ENCODE measurements at places on chromosomes 7 and 10.

DNA sequence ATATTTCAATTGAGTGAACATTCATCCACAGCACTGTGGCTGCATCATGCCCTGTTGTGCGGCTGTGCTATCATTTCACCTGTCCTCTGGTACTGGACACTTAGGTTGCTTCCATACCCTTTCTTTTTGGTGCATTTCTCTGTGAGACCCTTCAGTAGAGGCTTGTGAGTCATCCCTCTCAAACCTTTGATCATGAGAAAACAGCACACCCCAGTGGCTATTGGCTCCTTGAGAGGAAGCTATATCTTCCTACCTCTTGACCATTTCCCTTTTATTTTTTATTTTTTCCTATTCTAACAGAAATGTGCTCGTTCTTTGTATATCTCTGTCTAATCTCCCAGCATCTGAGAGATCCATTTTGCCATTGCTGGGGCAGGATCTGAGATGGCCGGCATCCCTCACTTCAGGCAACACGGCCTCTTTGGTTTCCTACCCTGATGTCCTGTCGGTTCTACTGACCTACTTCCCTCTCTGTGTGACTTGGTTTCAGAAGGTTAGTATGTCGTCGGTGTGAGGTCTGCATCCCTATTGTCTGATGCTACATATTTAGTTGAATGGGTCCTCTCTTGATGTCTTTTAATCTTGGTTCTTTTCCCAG lies 23.8 kb upstream of the PIK3AP1 start:
- no peak for DNase-seq

- no peak for DNase-seq
These were observed 94.4 kb upstream of the INSIG1 start for GRCh38 chr7:155203059-155203881.

- no peak for DNase-seq
These were observed 83.1 kb upstream of the PIK3CG start for GRCh38 chr7:106781828-106782544.

- DNase-seq: peak; percentile 59
These were observed 327.6 kb downstream of the TNS3 start for GRCh38 chr7:47254081-47254977.

- no peak for DNase-seq
These were observed 8.8 kb upstream of the STEAP4 start for GRCh38 chr7:88315522-88315921.

DNA sequence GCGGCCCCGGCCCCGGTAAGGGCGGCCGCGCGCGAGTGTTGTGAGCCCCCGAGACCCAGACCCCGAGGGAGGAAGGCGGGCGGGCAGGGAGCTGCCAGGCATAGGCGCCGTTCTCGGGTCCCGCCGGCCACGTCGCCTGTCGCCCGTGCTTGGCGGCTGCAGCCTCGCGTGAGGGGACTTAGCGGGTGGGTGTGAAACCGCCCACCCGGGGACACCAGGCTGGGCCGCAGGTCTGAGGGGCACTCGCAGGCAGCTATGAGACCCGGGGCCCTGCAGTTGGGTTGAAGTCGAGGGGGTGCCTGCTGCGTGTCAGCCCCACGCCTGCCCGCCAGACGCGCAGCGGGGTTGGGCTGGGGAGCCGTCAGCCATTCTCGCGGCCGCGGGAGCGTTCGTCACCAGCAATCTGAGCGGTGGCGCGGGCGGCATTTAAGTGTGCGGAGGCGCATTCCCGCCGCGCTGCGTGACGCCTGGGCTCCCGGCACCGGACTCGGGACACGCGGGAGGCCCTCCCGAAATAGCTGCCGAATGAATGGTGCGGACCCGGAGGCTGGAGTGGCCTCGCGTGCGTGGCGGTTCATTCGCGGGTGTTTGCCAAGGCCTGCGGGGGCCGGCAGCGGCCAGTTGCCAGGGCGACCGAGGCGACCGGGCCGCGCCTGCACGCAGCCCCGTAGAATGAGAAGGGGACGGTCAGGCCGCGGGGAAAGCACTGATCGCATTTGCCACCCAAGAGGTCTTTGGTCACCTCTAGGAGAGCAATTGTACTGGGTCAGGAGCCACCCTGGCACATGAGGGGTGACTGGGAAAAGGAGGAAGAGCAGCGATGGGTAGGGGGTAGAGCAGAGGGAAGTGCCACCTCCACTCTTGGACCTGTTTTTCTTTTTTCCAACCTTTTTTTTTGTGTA lies 750 bp downstream of the ZNF398 start:
- peak; percentile 38 for DNase-seq

DNA sequence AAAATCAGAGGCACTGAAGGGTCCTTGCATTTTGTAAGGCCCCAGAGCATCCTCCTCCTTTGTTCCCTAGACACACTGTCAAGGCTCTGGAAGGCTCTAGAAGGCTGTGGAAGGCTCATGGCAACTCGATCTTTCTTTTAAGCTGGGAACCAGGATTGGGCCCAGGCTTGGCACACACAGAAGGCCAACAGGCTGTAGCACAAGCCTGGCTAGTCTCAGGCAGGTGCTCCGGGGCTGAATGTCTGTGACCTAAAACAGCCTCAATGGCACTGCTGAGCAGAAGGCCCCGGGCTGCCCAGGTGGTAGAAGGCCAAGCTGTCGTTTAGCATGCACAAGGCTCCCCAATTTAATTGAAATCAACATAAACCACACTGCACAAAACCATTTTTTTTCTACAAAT lies 55.7 kb downstream of the PRKAG2 start:
- no peak for DNase-seq

- DNase-seq: no peak
These were observed 19.6 kb upstream of the GTPBP4 start for GRCh38 chr10:968546-969199.

DNA sequence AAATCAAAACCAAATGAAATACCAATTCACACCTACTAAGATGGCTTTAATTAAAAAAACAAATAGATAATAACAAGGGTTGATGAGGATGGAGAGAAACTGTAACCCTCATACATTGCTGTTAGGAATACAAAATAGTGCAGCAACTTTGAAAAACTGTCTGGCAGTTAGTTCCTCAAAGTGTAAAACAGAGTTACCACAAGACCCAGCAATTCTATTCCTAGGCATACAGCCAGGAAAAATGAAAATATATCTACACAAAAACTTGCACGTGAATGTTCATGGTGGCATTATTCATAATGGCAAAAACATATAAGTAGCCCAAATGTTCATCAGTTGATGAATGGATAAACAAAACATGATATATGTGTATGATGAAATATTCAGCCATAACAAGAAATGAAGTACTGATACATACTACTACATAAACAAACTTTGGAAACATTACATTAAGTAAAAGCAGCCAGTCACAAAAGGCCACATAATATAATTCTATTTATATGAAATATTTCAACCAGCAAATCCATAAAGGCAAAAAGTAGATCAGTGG lies 83.5 kb downstream of the BRAF start:
- DNase-seq: no peak

GRCh38 chr7:146701166-146701565 lies 584.6 kb downstream of the CNTNAP2 start:
- no peak for DNase-seq

GRCh38 chr7:50502001-50502684 lies 52.0 kb upstream of the FIGNL1 start:
- DNase-seq: no peak

GRCh38 chr10:121510201-121510771 lies 88.0 kb downstream of the FGFR2 start:
- DNase-seq: no peak

GRCh38 chr7:83362871-83363550 lies 200.3 kb upstream of the PCLO start:
- no peak for DNase-seq

- DNase-seq: no peak
These were observed 83.6 kb downstream of the HTR5A start for GRCh38 chr7:155153676-155154075.

DNA sequence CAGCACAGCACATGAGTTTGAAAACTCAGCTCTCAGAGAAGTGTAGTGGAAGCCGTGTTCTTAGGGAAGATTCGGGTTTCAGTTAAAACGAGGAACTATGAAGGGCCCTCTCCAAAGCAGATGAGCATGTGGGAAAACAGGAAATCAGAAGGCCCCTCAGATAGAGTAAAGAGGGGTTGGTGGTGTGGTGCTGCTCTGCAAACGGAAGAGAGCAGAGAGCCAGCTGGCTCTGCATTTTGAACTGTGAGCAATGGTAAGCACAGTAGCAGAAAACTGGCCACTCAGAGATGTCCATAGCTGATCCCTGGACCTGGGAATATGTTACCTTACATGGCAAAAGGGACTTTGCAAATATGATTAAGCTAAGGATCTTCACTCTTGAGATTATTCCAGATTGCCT lies 27.9 kb upstream of the CUL1 start:
- DNase-seq: no peak

- no peak for DNase-seq
These were observed 6.0 kb upstream of the ELFN1 start for GRCh38 chr7:1663857-1664651.

GRCh38 chr10:116878123-116878522 lies 28.8 kb downstream of the ENO4 start:
- no peak for DNase-seq

DNA sequence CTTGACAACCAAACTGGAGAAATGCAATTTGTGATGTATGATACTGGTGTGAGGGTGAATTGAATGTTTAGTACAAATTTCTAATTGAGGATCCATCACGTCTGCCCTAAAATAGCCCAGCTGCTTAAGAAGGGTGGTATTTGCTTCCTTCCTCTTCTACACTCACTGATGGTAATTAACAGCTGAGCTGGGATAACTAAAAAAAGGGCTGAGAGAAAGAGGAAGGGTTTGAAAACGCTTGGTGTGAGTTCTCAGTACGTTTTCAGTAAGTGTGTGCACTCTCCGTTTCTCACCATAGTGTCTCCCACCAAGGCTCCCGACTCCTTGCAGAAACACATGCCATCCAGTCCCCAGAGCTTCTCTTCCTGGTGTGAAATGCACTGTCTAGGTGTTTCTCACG lies 54.3 kb downstream of the MAP3K8 start:
- DNase-seq: no peak

DNA sequence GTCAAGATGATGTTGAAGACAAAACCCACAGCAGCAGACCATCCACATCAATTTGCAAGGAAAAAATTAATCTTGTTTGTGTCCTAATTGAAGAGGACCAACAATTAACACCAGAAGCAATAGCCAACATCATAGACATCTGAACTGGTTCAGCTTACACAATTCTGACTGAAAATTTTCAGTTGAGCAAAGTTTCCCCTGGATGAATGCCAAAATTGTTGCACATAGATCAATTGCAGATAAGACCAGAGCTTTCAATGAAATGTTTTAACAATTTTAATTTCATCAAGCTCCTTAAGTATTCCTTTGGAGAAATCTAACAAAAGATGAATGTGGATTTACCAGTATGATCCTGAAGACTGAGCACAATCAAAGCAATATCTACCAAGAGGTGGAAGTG lies 168.6 kb downstream of the CTNNA3 start:
- DNase-seq: no peak

- no peak for DNase-seq
These were observed 31.6 kb downstream of the CCDC3 start for GRCh38 chr10:12969951-12970350.

DNA sequence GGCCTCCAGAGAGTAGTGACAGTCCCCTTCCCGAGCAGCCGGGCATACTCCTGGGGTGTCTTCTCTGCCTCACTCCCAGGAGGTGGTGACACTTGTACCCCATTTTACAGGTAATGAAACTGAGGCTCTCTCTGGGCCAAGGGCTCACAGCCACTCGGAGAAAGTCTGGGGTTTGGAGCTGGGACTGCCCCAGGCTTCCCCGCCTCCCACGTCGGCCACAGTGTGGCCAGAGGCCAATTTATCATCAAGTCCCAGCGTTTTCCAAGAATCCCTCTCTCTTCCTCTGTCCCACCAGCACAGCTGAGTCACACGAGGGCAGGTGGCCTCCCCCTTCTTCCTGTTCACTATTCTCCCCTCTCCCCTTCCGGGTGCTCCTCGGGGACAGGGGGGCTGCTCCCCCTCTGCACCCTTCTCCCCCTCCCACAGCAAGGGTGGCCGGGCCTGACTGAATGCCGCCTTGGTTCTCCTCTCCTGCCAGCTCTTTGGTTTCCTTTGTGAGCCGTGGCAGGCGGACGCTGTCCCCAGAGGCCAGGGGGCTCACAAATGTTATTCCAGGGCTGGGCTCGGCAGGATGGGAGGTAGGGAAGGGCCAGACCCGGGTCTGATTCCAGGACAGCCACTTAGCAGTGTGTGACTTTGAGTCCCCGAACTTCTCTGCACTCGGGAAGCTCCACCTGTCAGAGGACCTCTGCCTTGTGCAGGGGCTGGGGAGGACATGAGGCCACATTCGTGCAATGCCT lies 17.7 kb downstream of the CLIP2 start:
- no peak for DNase-seq

DNA sequence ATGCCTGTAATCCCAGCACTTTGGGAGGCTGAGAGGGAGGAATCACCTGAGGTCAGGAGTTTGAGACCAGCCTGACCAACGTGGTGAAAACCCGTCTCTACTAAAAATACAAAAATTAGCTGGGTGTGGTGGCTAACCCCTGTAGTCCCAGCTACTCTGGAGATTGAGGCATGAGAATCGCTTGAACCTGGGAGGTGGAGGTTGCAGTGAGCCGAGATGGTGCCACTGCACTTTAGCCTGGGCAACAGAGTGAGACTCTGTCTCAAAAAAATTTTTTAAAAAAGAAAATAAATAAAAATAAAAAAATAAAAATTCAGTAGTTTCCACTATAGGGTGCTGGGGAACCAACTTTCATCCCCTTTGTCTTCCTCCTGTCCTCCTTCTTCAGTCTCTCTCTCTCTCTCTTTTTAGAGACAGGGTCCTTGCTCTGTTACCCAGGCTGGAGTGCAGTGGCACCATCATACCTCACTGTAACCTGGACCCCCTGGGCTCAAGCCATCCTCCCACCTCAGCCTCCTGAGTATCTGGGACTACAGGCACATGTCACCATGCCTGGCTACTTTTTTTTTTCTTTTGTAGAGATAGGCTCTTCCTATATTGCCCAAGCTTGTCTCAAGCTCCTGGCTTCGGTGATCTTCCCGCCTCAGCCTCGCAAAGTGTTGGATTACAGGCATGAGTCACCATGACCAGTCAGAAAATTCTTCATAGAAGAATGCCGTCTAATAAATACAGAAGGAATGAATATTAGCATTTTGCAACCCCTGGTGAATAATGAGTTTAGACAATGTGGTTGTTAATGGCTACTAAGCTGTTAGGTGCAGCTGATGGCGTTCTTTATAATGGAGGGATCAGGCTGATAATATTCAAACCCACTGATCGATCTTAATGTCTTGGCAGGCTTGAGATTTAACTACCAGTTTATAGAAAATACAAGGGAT lies 20.6 kb downstream of the RBM20 start:
- DNase-seq: no peak

DNA sequence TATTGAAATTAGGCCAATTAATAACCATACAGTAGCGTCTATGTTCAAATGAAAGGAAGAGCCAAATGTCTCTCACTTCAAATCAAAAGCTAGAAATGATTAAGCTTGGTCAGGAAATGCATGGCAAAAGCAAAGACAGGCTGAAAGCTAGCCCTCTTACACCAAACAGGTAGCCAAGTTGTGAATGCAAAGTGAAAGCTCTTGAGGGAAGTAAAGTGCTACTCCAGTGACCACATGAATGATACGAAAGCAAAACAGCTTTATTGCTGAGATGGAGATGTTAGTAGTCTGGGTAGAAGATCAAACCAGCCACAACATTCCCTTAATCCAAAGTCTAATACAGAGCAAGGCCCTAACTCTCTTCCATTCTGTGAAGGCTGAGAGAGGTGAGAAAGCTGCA lies 123.8 kb downstream of the TEX36 start:
- no peak for DNase-seq

GRCh38 chr10:103333934-103334520 lies 16.9 kb downstream of the PCGF6 start:
- DNase-seq: peak; percentile 34

GRCh38 chr7:1623810-1624209 lies 46.3 kb upstream of the ELFN1 start:
- no peak for DNase-seq

GRCh38 chr7:102128303-102128702 lies 158.4 kb upstream of the SH2B2 start:
- DNase-seq: no peak

All from hematopoietic multipotent progenitor cell treated with erythropoietin and hydrocortisone succinate and interleukin-3 and kit ligand, for 17 days (in vitro differentiated cells).